ENCODE measurements at places on chromosomes 1 and 21.

DNA sequence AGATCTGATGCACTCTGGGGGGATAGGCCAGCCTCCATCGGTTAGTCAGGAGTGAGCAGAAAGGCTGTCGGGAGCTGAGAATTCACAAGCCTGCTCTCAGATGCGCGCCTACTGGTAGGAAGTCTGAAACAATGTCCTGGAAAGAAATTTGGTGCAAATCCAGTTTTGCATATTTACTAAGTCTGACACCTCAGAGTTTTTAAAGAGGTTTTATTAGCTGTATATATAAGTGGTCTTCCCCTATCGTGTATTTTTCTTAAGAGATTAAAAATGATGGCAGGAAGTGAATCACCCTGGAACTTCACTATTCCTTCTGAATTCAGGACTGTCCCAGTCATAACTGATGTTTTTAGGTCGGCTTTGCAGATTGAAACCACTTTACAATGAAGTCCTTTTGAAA is 99.8 kb upstream of the C1orf105 start:
- DNase-seq = peak; percentile 56

DNA sequence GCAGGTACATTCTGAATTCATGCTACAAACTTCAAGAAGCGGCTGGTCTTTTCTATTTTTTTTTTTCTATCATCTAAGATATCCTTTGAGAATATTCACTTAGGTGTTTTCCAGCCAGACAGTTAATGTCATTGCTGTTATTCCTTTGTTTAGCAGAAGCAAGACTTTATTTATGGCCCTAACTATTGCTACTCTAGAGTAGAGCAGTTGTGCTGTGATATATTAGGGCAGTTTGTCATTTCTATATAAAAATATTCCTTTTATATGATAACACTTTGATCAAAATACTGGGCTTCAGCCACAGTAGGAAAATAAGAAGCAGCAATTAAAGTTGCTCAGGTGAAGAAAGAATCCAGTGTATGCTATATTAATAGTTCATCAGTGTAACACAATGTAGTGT is 959.3 kb downstream of the NCAM2 start:
- no peak for DNase-seq

DNA sequence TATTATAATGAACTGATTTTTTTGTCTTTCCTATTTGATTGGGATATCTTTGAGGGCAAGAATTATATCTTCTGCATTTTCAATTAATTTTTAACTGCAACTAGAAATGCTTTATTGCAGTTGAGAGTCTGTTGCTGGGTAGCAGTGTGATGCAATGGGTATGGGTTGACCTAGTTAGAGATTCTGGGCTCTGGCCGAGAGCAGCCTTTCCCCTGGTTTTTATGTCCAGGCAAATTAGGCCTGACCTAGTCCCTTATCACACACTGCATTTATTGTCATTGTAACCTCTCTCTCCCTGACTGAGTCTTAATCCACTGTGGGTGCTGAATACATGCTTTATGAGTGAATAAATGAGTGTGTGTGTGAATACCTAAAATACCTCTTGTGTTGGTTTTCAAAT is 206.4 kb upstream of the PTGFR start:
- DNase-seq = no peak

DNA sequence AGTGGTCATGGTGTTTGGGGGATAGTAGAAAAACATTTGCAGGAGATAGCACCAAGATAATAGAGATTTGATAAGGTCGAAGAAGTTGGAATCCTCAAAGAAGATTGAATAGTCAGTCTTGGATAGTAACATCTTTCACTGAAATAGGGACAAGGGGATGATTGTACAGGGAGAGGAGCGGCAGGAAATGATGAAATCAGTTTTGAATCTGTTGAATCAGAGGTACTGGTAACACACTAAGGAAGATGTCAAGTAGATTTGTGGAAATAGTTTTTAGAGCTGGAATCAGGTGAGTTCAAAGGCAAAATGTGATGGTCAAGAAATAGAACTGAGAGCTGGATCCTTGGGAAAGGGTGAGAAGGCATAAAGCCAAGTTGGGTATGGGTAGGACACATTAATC is 26.5 kb downstream of the CAP1 start:
- no peak for DNase-seq

DNA sequence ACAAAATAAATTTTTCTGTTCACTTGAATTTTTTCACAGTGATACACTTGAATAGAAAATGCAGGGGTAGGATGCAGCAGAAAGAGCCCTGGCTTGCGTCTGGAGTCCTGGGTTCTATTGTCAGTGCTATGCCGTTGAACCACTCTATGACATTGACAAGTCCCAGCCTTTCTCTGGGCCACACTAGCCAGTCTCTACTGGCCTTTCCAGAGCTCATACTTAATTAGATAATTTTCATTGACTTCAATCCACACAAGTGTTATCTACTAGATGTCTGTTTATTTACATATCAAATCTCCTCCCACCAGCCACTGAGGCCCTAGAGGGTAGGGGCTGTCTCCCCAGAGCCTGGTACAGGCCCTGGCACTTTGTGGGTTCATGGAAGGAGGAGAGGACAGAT is 15.5 kb upstream of the CELA3B start:
- DNase-seq = no peak

DNA sequence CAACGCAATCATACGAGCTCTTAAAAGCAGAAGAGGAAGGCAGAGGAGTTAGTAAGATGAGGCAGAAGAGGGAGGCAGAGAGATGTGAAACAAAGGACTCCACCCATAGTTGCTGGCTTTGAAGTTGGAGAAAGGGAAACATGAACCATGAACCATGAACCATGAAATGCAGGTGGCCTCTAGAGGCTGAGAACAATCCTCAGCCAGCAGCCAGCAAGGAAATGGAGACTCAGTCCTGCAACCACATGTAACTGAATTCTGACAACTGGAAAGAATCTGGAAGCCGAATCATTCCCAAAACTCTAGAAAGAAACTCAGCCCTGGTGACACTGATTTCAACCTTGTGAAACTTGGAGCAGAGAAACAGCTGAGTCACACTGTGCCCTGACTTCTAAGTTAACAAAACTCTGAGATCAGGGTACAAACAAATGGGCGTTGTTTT is 10.1 kb downstream of the DIPK1A start:
- DNase-seq = peak; percentile 83

DNA sequence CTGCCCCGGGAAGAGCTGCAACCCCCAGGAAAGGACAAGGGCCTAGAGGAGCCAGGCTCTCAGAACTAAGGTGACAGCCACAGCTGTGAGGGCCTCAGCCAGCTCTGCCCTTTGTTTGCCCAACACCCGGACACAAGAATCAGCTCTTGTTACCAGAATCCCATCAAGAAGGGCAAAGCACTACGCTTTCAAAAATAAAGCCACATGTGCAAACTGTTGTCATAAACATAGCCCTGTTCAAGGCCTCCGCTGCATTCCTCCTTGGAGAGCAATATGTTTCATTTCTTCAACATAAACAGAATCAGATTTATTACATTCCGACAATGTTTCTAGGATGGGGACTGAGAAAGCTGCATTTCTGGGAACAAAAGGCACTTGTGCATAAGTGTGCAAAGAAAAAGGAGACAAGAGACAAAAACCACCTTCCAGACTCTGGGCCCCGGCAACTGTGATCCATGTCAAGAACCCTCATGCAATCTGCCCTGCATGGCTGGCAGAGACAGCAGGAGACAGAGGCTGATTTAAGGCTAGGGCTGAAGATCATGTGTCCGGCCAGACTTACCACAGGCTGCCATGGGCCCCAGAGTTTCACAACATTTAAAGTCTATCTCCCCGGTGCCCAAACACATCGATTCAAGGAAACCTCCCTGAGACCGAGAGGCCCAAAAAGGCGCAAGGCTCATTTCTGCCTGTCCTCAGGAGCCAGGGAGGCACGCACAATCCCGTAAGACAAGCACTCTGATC is 71.0 kb downstream of the SSBP3 start:
- DNase-seq = peak; percentile 73

- DNase-seq = no peak
These were observed 71.7 kb downstream of the SNX7 start for GRCh38 chr1:98732985-98733781.

DNA sequence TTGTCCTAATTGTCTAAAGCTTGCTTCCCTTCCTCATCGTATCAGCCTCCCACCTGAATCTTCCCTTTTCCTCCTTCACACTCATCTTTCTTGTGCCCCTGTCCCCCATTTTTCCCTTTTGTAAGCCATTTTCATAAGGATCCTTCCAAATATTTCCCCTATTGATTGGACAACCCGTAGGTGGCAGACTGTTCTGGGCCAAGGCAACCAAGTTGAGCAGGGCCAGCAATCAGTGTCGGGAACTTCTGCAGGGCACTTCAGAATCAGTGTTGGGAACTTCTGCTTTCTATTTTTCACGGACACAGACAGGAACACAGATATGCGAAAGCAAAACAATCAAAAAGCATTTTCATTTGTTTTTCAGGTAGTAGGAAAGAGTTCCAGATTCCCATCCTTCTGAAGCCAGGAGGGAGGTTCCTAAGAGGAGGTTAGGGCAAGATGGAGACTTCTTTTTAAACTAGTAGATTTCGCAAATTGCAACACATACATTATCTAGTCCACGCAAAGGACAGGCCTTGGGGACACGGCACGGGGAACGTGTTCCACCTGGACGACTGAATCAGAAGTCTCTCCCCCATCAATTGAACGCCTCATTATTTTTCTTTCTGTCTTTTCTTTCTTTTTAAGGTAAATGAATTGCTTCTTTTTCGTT is 691 bp upstream of the MPZL1 start:
- peak; percentile 88 for DNase-seq

DNA sequence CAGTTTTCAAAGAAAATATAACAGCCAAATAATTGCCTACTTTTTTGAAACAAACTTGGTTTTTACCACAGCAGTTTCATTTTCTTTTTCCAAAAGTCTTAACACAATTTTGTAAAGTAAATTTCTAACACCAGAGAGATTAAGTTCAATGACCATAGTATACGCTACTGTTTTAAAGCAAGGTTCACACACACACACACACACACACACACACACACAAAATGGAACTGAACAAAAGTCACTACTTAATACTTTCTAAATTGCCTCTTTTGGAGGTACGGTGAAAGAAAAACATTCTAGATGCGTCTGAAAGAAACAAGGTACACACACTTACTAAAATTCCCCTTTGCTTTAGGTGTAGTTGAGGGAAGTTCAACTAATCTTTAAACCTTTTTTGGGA is 30.1 kb downstream of the C21orf91 start:
- DNase-seq = no peak
